ENCODE measurements at places on chromosomes 4 and X.

DNA sequence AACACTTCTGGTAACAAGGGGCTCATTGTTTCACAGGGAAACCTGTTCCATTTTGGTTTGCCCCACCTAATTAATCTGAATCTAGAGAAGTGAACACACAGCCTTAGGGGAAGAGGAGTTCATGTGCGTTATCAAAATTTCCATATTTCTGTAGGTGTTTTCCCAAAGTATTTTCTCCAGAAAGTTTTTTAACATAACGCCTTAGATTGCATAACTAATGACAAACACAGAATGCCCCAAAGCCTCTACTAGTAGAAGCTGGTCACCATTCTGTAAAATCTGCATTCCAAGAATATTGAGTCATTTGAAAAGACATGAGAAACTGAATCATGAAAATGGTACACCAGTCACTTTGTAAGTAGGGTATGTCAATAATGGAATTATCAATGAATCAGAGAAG, 41.1 kb downstream of the IL13RA2 start:
- DNase-seq = no peak

DNA sequence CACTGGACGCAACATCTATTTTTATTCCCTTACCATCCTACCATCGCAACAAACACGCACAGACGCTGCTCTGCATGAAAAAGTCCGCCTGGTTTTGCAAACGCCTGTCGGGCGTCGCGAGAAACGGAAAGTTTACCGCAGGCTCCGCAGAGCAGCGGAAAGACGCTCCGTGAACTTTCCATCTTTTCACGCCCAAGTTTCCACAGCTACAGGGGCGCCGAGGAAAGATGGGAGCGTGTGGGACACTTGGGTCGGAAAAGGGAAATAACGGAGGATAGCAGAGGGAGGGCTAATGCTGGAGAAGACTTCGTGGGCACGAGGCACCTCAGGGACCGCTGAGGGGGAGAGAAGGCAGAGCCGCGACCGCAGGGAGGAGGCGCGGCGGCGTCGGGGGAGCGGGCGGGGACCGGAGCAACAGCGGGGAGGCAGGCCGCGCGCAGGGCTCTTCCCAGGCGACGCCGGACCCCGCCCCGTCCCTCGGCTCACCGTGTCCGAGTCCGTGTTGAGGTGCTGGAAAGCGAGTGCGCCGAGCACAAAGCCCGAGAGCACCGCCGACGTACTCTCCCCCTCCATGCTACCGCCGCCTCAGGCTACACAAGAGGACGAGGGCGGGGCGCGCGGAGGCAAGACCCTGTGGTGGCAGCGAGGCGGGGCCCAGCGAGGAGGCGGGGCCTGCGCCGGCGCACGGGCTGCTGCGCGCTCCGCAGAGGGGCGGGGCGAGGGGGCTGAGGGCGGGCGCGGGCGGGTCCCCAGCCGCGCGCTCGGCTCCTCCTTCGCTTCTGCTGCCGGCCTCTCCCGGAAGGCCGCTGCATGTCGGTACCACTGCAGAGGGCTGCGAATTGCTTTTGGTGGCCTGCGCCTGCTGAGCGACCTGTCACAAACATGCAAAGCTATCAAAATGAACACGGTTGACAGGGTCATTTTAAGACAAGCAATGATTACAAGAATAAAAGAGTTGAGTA, at the start of gene ABRAXAS1:
Gene ABRAXAS1 (minus strand): TSS at position 601 of the 962 bp plus-strand sequence. CDS start 28 bp downstream, at position 573.
- peak; percentile 69 for DNase-seq

- DNase-seq = no peak
Observed at GRCh38 chr4:122533841-122534240, 77.3 kb upstream of the IL2 start.

GRCh38 chrX:123959281-123960063, 2.0 kb upstream of the STAG2 start:
- no peak for DNase-seq

DNA sequence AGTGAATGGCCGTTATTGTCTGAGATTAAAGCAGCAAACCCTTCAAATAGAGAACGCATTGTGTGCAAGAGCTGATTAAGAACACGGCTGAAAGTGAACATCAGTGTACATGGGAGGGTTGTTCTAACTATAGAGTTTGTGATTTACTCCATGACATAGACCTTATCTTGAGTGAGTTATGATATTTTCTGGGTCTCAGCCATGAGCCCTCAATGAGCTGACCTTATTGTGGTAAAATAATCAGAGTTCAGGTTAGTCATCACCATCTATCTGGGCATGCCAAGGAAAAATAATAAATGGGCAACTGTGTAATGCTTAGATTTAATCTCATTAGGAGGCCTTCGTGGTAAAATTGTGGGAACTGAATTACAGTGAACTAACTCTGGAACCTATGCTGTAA, 33.2 kb upstream of the CLDN24 start:
- DNase-seq = no peak

DNA sequence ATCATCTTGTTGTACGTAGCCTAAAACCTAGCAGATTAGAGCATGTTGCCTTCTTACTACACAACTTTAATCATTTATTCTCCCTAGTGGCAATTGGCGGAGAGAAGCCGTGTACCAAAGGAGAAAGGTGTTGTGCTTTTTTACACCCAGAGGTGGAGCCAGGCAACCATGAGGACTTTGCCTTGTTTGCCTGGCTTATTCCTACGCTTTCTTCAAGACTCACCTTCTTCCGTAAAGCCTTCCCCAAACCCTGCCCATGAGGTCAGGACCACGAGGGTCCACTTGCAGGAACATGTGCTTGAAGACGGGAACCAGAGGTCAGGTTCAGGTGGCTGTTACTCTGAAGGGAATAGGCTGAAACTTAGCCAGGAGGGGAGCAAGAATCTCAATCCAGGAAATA, 290.5 kb downstream of the RAB28 start:
- DNase-seq = no peak

- DNase-seq = no peak
Observed at GRCh38 chr4:158996669-158997074, 106.2 kb upstream of the RAPGEF2 start.

- DNase-seq = no peak
Observed at GRCh38 chr4:112942997-112943396, 106.5 kb upstream of the ANK2 start.

- DNase-seq = no peak
Observed at GRCh38 chrX:15816438-15816809, 26.1 kb downstream of the ZRSR2 start.

GRCh38 chrX:17323397-17323796, 51.6 kb upstream of the NHS start:
- DNase-seq = no peak

GRCh38 chr4:6674500-6675149, 19.1 kb upstream of the S100P start:
- no peak for DNase-seq

- DNase-seq = no peak
Observed at GRCh38 chrX:925652-926061, 286.8 kb downstream of the CRLF2 start.

DNA sequence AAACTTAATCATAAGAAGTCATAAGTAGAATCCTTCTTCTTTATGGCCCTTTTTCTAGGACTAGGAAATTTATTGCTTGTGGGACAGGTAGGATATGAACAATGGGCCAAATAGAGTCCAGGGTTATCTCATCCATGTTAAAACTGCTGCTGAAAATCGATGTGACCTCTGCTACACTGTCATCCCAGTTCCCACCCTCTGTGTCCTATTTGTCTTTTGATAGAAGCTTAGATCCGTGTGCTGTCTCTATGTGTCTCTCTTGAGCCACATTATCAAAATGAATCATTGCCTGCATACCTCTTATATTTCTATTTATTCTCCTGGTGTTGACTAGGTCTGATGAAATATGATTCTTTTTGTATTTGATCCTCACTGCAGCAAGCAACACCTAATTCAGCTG, 661.4 kb downstream of the DACH2 start:
- DNase-seq = no peak

DNA sequence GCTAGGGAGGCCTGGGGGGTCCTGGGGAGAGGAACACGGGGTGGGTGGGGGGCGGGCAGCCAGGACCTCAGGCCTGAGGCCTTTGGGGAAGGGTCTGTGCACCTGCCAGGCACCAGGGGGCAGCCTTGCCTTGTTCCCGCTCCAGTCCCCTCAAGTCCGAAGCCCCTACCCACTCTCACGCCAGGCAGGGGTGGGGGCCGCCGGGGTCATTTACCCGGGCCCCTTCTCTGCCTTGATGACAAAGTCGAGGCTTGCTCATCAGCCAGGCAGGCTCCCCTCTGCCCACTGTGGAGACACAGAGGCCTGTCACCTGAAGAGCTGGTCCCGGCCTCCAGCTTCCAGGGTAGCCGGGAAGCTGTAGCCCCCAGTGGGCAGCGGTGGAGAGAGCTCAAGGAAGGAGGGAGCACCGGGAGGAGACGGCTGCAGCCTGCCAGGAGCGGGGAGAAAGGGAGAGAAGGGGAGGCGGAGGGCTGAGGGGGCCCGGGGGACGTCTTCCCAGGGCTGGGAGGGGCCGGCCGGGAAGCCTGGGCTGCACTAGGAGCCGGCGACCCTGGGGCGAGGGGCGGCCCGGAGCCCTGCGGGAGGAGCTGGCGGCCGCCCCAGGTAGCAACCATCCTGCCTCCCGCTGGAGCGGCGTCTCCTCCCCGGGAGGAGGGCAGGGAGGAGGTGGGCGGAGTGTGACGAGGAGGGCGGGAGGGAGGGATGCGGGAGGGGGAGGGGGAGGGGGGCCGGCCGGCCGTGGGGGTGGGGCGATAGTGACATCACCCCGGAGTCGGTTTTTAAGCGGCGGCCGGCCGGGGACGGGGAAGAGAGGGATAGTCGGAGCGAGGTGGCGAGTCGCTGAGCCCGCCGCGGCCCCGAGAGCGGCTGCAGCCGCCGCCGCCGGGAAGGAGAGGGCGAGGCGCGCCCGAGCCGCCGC, at the start of gene SLC6A8:
Gene SLC6A8 (plus strand): TSS at position 806 of the 919 bp plus-strand sequence. CDS start 649 bp downstream, outside the sequence.
- DNase-seq = no peak

- DNase-seq = no peak
Observed at GRCh38 chrX:6981718-6982406, 165.7 kb upstream of the STS start.
